ENCODE measurements at places on chromosomes 2 and 18.
A peak's percentile ranks its signal among the peaks of the same experiment; 100 is the strongest.

- DNase-seq: no peak
These were observed 50.3 kb downstream of the CAPN13 start for GRCh38 chr2:30756971-30757370.

GRCh38 chr2:13353083-13353482 is 636.3 kb downstream of the TRIB2 start:
- no peak for DNase-seq

DNA sequence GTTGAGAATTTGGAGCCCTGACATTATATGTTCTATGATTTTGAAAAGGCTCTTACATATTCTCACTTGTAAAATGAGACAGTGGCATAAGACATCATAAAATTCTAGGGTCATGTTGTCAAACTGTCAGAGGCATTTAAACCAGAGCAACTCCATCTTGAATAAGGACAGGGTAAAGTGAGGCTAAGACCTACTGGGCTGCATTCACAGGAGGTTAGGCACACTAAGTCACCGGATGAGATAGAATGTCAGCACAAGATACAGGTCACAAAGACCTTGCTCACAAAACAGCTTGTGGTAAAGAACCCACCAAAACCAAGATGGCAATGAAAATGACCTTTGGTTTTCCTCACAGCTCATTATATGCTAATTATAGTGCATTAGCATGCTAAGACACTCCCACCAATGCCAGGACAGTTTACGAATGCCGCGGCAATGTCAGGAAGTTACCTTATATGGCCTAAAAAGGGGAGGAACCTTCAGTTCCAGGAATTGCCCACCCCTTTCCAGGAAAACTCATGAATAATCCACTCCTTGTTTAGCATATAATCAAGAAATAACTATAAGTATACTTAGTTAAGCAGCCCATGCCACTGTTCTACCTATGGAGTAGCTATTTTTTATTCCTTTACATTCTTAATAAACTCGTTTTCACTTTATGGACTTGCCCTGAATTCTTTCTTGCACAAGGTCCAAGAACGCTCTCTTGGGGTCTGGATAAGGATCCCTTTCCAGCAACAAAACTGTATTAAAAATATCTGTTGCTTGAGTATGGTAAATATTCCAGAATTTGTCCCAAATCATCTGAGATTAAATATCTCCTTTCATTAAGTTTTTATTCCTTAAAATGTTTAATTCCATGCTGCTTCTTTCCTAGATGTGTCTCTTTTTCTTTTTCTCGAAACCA is 406.4 kb downstream of the METTL4 start:
- DNase-seq: no peak

DNA sequence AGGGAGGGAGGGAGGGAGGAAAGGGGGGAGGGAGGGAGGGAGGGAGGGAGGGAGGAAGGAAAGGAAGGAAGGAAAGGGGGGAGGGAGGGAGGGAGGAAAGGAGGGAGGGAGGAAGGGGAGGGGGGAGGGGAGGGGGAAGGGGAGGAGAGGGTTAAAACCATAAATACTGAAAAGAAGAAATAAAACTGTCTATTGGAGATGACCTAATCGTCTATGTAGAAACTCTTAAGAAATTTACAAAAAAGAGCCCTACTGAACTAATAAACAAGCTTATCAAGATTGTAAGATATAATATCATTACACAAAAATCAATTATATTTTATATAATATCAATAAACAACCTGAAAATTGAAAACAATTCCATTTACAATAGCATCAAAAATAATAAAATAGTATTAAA is 32.3 kb upstream of the CTDP1 start:
- no peak for DNase-seq

DNA sequence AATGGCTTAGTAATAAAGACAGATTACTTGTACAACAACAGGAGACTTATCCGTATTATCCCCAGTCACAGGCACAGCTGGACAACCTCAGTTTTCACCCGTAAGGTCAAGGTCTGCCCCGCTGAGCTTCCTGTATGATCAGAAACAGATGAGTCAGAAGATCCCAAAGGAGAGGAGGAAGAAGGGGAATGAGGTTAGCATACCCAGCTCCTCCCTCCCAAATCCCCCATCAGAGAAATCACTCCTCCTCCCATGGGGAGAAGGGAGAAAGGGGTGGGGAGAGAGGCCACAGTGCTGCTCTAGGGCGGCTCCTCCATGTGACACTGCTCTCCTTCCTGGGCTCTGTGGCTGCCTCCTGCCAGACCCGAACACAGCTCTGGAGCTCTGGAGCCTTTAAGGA is 53.8 kb upstream of the SPTBN1 start:
- no peak for DNase-seq

DNA sequence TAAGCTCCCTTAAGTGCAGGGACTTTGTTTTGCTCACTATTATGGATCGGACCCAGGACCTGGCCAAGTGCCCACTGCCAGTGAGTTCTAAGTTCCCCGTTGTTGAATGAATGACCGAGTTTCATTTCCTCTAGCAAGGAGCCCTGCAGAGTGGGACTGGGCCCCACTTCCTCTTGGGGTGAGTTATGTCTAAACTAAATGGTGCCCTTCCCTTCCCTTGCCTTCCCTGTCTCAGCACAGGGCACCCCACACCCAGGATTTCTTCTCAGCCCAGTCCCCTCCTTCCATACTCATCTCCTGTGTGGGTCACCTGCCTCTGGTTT is 195.3 kb upstream of the HS6ST1 start:
- DNase-seq: no peak

GRCh38 chr18:74163019-74163660 is 14.8 kb downstream of the TIMM21 start:
- DNase-seq: no peak

- peak; percentile 85 for DNase-seq
These were observed 124.2 kb downstream of the UBE2E3 start for GRCh38 chr2:181104512-181105115.

DNA sequence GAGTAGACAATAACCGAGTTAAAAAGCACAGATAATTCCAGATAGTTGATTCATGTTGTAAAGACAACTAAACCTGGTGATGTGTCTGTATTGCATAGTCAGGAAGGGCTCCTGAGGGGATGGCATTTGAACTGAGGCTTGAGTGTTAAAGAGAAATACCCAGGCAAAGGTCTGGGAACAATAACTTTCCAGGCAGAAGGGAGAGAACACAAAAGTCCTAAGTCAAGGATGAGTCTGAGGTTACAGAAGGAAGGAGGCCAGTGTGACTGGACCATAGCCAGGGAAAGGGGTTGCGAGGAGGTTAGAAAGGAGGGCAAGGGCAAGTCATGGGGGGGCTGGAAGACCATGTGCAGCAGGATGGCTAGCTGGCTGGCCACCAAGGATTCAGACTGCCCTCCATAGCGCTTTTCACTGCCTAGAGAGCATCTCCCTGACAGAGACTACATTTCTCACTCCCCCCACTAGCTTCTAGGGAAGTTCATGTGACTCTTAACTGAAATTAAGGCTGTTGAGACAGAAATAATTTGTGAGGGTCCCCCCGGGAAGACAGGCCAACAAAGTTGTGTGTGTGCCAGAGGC is 135.5 kb upstream of the CREB1 start:
- no peak for DNase-seq

GRCh38 chr2:16055848-16056580 is 115.7 kb downstream of the MYCN start:
- DNase-seq: peak; percentile 61

DNA sequence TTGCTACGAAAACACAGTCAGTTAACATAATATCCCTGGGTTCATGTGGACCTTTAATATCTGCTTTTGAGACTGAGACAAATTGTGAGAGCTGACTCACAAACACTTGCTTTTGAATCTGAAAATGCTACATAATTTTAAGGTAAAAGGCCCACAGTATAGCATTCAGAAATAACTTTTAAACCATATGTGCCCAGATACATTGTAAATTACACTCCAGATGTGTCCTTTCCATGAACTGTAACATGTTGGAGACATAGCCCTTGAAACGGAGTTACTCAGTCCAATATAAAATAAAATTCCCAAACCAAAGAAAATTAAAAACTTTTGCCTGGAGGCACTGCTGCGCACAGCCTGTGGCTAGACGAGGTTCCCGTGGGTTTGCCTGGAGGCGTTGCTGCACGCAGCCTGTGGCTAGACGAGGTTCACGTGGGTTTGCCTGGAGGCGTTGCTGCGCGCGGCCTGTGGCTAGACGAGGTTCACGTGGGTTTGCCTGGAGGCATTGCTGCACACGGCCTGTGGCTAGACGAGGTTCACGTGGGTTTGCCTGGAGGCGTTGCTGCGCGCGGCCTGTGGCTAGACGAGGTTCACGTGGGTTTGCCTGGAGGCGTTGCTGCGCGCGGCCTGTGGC is 131.9 kb upstream of the ALKAL2 start:
- no peak for DNase-seq

- no peak for DNase-seq
These were observed 77.5 kb downstream of the GFPT1 start for GRCh38 chr2:69309351-69310110.

DNA sequence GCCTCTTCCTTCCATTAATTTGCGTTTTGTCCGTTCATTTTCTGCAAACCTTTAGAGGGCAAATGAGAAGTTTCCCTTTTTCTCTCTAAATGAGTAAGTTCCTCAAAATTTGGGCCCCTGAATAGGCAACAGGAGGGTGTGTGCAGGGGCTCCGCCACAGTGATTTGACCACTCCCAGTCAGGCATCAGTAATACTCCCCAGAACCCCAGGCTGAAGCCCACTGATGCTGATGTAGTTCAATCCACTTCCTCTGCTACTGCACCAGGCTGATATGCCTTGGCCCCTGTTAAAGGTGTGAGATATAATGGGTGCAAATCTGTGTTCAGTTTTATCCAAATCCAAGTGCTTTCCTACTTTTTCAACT is 1150.0 kb downstream of the RPIA start:
- no peak for DNase-seq

GRCh38 chr2:112798979-112799975 is 15.0 kb upstream of the IL1A start:
- peak; percentile 50 for DNase-seq

- DNase-seq: no peak
These were observed 513.0 kb downstream of the GALR1 start for GRCh38 chr18:77762642-77763041.

DNA sequence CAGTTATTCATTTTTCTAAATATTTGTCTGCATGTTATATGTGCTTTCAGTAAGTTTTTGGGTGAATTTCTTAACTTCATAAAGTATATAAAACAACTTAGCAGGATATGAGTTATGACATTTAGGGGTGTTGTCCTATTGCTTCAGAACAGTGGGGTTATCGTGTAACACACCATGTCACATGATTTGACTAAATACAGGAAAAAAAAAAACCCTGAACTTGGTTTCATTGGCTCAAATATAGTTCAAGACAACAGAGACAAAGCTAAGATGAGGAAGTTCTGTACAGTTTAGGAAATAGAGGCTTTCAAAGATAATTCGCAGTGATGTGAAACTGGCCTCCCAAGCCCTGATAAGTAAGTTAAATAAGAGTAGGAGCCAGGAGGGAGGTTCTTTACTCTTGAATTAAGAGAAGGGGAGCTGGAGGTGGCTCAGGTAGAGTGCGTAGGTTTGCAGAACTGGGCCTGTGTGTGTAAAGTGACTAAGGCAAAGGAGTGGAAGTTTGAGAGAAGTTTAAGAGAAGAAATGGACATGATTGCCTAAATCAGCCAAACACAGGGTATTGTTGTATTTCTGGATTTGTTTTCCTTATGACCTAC is 53.9 kb downstream of the LIMS1 start:
- DNase-seq: peak; percentile 93
